ENCODE measurements at places on chromosomes 13 and 19. TPM values are rescaled to one million over a fixed set of nuclear protein-coding genes. Genes with fewer than 3 reads are reported as not detected.
A peak's percentile ranks its signal among the peaks of the same experiment; 100 is the strongest.

GRCh38 chr19:18717601-18718000, 34.1 kb downstream of the CRTC1 start:
- no peak for DNase-seq

- DNase-seq: no peak
Measured at GRCh38 chr13:35979361-35979951, 151.7 kb downstream of the DCLK1 start.

DNA sequence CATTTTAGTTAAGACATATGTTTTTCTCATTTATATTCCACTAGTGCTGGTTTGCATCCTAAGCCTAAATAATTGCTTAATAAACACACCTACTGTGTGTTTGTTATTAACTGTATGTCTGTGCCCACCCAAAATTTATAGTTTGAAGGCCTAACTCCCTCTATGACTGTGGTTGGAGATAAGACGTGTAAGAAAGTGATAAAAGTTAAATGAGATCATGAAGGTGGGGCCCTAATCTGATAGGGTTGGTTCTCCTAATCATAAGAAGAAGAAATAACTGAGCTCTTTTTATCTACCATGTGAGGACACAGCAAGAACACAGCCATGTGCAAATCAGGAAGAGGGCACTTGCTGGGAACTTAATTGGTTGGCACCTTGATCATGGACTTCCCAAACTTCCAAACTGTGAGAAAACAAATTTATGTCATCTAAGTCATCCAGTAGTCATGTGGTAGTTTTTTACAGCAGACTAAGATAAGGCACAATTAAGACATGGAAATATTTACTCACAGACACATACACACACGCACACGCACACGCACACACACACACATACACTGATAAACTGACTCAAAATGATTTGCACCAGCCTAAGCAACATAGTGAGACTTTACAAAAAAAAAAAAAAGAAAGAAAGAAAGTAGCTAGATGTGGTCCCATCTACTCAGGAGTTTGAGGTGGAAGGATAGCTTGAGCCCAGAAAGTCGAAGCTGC, 662.1 kb downstream of the PCDH9 start:
- DNase-seq: no peak

- peak; percentile 75 for DNase-seq
Measured at GRCh38 chr13:23673354-23673753, 103.1 kb downstream of the TNFRSF19 start.

DNA sequence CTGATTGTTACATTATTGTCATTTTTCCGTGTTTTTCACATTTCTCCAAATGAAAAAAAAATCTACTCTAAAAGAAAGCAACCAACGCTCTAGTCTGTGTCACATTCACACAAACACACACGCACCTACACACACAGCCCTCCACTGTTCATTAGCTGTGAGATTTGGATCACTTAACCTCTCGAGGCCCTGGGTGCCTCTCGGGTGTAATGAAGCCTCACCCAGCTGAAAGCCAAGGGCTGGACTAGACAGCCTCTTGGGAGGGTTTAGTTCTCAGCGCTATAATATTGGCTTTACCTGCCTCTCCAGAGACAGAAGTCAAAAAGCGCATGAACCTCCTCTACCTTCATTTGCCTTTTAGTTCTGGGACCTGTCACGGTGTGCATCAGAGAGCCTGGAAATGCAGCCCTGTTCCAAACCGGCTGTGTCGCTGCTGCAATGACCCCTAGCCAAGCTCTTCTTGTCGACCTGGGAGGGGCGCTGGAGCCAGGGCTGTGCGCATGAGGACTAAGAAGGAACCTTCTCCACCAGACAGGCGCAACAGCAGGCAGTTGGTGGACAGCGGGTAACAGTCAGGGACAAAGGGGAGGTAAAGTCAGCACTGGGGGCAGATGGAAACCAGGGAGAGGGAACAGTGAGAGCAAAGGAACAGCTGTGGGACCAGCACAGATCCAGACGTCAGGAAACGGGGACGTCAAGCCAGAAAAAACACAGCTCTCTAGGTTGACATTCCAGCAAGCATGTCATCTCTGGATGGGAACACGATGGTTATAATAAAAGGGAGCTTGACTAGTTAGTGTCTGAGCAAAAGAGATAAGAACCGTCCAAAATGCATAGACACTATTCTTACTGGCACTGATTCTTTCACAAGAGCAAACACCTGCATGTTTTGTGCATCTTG, 375.9 kb downstream of the EFNB2 start:
- no peak for DNase-seq

DNA sequence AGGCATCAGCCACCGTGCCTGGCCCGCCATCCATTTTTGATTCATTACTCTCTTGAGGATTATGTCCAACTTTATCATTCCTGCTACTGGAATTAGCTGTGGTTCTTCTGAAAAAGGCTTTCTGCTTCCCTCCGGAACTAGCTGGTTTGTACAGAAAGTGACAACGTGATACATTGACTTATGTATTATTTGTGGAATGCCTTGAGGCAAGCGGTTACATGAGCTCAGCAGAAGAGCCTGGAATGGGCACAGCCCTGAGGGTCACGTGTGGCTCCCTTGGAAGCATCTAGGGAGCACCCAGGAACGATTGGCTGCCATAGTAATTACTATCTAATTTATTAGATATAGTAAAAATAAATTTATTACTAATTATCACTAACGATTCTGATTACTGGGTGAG, 14.4 kb upstream of the RETN start:
- no peak for DNase-seq

DNA sequence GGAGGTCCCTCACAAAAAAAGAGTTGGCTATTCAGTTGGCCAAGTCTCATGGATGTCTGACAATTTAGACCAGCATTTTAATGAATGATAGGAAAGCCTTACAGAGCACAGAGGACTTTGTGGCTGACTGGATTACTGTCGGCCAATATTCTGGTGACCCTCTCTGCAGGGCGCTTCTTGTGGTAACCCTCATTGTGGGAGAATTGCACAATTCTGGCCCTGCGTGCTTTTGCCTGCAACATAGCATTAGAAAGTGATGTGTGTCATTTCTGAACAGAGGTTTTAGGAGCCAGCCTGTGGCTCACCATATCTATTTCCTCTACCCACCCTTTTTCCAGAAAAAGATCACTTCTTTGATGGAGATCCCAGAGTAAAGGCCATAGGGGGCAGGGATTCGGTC, 71.4 kb downstream of the EFNB2 start:
- no peak for DNase-seq

DNA sequence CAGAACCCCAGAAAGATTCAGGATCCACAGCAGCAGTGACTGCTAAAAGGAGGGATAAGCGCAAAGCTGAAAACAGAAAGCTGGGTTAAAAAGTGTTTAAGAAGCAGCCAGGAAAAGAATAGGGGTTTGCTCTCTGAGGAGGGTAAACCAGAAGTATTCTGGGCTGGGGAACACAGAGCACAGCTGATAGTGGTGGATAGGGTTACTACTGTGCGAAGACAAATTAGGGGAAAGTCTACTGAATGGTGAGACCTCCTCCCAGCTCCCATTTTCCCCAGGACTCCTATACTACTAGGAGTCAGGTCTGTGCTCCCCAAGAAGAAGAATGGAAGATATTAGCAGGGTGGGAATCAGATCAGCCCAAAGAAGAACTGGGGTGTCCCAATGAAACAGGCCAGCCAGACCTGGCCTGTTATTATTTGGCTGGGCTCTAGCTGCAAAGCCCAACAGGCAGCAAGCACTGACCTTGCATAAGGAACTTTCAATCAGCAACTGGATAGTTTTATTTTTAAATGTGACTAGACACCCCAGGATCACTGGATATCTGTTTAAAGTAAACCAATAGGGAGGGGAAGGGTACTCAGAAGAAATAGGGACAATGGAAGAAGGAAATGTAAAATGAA, 43.5 kb upstream of the SERTM1 start:
- no peak for DNase-seq

DNA sequence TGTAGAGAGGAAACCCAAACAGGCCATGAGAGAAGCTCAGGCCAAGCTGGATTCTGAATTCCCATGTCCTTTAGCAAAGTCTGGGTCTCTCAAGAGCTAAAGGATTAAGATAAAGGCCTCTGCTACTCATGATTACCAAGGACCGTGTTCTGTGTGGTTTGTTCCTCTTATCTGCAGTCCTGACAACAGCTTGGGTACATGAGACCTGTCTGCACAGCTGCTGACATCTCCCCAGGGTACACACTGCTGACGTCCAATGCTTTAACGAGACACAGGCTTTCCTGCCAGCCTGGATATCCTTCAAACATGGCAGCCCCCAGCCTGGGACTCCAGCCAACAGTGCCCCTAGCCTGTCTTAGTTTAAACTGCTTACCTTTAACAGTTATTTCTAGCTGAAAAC, 211.0 kb downstream of the SLC7A1 start:
- DNase-seq: no peak

GRCh38 chr13:84873951-84874350, 925.3 kb downstream of the SLITRK6 start:
- DNase-seq: no peak

DNA sequence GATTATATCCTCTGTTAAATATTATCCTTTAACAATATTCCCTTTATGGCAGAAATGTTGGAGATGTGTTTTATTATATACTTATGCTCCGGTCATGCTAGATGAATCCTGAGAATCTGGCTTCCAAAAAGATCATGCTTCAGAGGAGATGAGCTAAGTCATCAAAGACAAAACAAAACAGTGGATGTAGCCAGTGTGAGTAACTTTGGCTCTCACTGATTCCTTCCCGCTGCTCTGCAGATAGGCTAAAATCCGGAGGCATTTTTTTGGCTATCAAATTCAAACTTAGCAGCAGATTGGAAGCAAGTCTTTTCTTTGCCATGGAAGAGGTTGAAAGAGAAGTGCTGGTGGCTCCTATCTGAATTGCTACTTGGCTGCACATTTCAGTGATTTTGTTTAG, 295.9 kb downstream of the GPC6 start:
- no peak for DNase-seq

DNA sequence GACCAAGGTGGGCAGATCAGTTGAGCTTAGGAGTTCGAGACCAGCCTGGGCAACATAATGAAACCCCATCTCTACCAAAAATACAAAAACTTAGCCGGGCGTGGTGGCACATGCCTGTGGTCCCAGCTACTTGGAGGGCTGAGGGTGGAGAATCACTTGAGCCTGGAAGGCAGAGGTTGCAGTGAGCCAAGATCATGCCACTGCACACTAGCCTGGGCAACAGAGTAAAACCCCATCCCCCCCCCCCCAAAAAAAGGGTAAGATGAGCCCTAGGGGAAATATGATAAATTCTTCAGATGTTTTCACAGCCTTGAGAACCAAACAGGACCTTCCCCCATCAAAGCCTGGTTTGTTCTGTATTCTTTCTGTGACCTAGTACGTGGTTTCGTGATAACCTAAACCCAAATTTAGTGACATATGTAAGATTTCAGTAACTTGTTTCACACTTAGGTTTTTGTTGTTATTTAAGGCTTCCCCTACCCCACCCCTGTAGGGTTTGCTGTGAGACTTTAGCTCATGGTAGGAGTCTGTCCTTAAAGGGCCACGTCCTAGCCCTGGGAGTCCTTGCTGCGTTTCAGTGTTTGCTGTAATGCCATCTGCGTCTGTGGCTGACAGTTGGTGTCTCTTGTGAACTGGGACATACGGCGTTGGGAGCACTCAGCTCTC, 49.6 kb downstream of the MYO9B start:
- DNase-seq: no peak

DNA sequence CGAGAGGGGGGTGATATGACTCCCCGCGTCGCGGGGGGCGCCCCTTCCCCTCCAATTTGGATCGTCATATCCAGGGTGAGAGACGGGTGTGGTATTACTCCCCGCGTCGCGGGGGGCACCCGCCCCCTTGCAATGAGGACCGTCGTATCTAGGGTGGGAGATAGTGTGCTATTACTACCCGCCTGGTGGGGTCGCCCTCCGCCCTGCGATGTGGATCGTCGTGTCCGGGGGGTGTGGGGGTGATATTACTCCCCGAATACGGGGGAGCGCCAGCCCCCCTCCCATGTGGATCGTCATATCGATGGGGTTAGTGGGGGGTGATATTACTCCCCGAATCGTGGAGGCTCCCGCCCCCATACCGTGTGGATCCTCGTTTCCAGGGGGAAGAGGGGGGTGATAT, 29.2 kb upstream of the RGCC start:
- no peak for DNase-seq

- DNase-seq: no peak
Measured at GRCh38 chr13:44648392-44649103, 72.4 kb upstream of the TSC22D1 start.

DNA sequence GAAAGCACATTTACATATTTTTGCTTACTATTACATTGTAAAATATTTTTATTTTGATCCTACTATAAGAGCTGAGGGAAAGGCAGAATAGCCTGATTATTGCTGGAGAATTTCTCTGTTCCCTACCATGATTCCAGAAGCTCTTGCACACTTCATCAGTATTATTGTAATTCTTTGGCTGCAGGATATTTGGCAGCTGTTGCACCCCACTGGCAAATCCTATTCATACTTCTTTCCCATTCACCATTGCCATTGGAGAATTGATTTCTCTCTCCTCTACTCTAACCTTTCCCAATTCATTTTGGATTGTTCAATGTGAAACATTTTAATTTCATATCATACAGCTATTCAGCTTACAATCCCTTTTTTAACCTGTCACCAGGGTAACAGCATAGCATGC, 238.0 kb downstream of the GGACT start:
- DNase-seq: peak; percentile 37

- peak; percentile 81 for DNase-seq
Measured at GRCh38 chr19:18208098-18208951, 4.5 kb upstream of the RAB3A start.

DNA sequence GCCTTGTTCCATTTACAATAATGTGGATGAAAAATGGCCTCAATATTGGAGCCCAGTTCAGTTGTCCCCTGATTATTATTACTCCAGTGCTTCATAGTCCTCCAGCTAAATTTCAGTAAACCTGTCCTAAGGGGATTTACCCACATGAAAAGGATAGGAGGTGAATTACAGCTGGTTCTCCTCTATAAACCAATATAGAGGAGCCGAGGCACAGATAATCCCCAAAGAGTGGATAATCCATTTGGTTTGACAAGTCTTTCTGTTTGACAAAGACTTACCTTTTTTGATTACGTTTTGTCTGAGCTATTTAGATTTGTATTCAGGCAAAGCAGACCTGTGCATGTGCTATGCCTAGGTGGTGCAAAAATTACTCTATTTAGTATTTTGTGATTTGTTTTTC, 2.7 kb downstream of the CNMD start:
- no peak for DNase-seq

DNA sequence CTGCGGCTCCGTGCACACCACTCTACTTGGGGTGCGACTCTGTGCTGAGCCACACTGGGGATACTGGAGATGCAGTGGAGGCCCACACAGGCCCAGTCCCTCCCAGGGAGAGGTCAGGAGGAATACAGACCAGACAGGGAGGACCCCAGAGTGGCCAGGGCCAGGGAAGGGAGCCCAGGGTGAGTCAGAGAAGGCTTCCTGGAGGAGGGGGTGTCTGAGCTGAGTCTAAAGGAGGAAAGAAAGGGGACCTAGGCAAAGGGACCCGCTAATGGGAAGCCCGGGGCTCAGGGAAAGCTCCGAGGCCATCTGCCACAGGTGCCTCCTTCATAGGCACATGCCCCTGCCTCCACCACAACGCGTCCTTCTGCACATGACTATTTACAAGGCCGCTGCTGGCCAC, 13.3 kb upstream of the PRKD2 start:
- DNase-seq: no peak

GRCh38 chr13:19713186-19713965, 69.4 kb downstream of the PSPC1 start:
- no peak for DNase-seq

Gene ELAVL3
- polyA plus RNA-seq: 0.19 TPM

Gene CYP2A6
- 0.54 TPM for polyA plus RNA-seq

Gene SSC5D
- 3.6 TPM for polyA plus RNA-seq

Gene OR7D2
- 0.05 TPM for polyA plus RNA-seq

Gene FLT3
- 0.42 TPM for polyA plus RNA-seq

Gene SLC46A3
- polyA plus RNA-seq: 1.6 TPM
